ENCODE measurements at places on chromosomes 2 and 18.

GRCh38 chr2:171432206-171432968 is 1.4 kb downstream of the METTL8 start:
- no peak for DNase-seq

DNA sequence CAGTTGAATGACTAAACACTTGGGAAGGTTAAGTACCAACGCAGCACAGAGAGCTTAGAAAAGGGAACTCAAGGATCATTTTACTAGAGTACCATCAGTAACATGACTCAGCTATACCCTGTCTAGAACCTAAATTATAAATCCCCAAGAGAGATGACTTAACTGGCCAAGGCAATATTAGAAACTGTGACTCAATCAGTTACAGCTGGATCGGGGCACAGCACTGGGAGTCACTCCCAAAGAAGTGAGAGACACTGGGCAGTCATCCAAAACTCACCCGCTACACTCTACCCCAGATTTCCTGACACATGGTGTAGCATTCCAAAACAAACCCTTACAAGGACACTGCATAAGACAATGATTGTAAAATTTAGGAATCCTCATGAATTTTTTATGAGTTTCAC is 17.7 kb downstream of the IWS1 start:
- peak; percentile 93 for DNase-seq

- DNase-seq = peak; percentile 66
Measured at GRCh38 chr2:68909793-68910674, 38.8 kb upstream of the BMP10 start.

DNA sequence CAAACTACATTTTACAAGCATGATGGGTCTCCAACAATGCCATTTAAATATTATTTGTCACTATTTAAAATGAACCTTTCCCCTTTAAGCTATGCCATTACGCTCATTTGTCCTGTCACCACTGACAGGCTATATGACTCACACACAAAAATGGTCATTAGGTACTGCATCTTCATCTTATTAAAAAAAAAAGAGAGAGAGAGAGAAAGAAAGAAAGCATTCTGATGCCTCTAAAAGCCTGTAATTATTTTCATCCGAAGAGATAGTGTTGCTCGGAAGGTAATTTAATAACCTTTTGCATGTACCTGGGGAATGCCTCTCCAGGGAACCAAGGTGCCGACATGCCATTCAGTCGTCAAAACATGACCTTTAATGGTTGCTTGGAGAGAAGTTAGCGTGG is 226.7 kb downstream of the ARHGAP15 start:
- DNase-seq = no peak

GRCh38 chr2:105990624-105991023 is 203.5 kb downstream of the UXS1 start:
- no peak for DNase-seq

DNA sequence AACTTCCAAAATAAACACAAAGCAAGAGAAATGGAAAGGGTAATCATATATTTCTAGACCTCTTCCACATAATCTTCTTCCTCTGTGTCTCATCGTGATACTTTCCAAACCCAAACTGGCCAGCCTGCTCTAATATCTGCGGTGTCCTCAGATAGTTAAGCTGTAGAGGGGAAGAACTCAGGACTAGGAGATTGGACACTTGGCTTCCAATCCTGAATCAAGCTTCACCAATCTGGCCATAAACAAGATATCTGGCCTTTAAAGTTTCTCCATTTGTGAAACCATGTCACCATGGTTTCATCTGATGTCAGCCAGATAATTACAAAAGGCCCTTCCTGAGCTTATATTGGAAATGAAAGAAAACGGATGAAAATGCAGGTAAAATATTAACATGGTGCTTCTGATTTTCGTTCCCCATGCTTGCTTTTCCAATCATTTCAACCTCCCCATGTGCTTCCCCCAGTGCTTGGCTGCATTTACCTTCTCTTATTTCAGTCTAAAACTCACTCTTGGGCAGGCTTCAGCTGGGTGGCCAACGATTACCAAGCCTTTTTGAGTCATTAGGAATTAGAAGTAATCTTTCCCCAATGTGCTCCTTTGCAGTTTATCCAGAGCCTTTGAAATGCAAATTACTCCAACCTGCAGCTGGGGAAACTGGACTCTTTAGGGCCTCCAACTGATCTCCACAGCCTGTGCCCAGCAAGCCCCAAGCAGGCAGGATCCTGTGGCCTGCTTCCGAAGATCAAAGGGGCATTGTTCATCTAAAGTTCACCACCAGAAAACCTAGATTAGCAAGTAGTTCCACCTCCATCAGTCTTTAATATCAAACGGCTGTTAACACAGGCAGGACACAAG is 44.5 kb upstream of the MYCN start:
- no peak for DNase-seq

DNA sequence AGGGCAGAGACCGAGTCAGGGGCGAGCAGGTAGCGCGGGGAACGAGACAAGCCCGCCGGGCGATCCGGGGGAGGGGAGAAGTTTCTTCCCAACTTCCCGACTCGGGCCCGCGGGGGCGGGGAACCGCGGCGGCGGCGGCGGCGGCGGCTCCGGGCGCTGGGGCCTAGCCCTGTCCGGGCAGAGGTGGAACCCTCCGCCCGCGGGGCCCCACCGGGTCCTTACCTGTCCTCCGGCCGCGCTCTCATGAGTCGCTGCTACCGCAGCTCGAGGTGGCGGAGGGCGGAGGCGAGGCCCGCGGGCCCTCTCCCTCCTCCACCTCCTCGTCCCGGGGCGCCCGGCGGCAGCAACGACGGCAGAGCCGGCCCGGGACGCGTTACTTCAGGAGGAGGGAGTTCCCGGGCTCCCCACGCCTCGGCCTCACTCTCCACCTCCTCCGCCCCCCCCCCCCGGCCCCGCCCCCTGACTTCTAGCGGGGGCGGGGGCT is at the start of gene YES1:
TSS of gene YES1 (minus strand) at position 351 of the 484 bp plus-strand sequence. CDS start 55,415 bp downstream, outside the sequence.
- DNase-seq = peak; percentile 77

GRCh38 chr18:21242141-21242779 is at the start of gene GREB1L:
Gene GREB1L, plus strand, starts transcription at chr18:21242232. Its CDS starts 141,287 bp downstream, at chr18:21383519.
- peak; percentile 75 for DNase-seq

- no peak for DNase-seq
Measured at GRCh38 chr2:127201452-127201851, 18.6 kb downstream of the CYP27C1 start.

- peak; percentile 71 for DNase-seq
Measured at GRCh38 chr2:110157153-110157793, 41.7 kb upstream of the MALL start.

GRCh38 chr2:237694415-237695194 is 67.2 kb downstream of the LRRFIP1 start:
- no peak for DNase-seq

- DNase-seq = no peak
Measured at GRCh38 chr2:63899639-63900038, 57.9 kb downstream of the UGP2 start.

GRCh38 chr2:204452464-204453023 is 92.7 kb upstream of the PARD3B start:
- DNase-seq = peak; percentile 88

DNA sequence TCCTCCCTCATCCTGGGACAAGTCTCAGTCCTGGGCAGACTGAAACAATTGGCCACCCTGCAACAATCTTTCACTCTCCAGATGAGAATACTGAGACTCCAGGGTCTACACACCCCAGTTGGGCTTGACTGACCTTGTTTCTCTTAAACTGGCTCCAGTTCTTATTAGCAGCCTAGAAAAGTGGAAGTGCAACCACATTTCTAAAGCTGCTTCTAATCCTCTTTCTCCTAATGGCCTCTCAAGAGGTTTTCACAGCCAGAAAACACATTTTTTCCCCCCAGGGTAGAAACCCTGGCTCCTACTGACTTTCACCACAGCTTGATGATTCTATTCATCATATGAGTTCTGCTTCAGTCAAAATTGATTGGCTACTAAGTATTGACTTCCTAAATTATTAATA is 45.8 kb downstream of the SLC4A5 start:
- DNase-seq = no peak

DNA sequence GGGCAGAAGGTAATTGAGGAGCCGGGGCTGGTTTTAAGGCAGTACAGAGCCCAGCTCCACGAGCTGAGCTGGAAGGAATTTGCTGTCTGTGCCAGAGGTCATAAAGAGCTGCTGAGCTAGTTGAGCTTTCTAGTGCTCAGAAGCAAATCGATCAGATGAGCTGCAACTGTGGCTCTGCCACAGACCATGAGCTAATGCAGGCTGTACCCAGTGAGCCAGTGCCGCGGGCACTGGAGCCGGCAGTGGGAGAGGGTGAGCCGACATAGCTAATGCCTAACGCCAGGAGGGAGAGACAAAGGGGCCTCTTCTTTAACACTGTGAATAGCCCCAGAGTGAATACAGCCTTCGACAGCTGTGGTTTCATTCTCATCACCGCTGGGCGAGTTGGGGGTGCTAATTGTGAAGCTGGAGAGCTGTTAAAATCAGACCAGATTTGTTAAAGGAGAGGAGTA is 410.1 kb upstream of the TCF4 start:
- DNase-seq = peak; percentile 14

GRCh38 chr2:76326636-76327035 is 615.9 kb upstream of the GCFC2 start:
- DNase-seq = no peak

DNA sequence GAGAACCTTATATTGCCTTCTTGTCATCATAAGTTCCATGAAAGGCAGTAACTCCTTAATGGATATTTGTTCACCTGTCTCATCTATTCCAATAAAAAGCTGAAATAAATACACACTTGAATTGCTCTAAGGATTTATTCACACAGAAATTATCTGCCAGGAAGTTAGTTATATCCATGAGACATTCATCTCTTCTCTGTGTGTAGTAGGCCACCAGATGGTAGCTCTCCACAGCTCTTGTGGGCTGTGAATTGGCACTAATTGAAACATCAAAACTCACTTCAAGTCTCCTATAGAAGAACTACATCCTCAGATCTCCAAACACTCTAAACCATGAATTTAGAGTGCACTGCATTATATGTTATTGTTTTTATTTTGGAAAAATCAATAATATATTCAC is 189.6 kb downstream of the DSC3 start:
- no peak for DNase-seq

GRCh38 chr2:99878581-99879350 is 263.6 kb downstream of the AFF3 start:
- peak; percentile 41 for DNase-seq
